ENCODE measurements at places on chromosomes 11 and 22. TPM values are rescaled to one million over a fixed set of nuclear protein-coding genes. Genes with fewer than 3 reads are reported as not detected.

The LAMTOR1 gene
- 112 TPM for total RNA-seq

- no peak for DNase-seq
Observed at GRCh38 chr11:69652999-69653398, 12.0 kb downstream of the CCND1 start.

The CCDC86 gene
- total RNA-seq: 22.9 TPM

DNA sequence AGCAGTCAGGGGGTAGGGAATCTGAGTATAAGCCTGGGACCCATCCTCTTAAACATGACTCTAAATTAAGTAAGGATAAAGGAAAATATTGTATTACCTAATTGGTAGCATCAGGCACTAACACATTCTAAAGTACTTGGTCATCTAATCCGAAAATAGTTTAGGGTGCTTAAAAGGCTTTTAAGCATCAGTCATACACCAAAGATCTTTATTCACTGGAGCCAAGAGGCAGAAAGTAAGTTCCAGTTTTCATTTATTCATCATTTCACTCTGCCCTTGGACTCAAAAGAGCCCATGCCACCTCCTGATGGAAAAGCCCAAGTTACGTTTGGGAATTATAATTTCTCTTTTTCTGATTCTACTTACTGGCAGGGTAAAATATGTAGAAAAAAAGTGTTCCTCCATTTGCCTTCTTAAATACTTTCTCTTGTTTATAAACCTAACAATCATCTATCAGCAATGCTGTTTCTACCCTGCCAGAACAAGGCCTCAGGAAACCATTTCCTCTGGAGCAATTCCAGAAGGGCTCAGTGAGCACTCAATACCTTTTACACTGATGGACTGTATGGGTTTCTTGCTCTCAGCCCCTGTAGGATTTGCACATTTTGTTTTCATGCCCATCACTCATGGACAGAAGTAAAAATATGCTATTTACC lies 120.1 kb upstream of the SLC5A12 start:
- DNase-seq: no peak

- no peak for DNase-seq
Observed at GRCh38 chr11:20080032-20080685, 80.1 kb downstream of the DBX1 start.

The ROBO3 gene
- 15.4 TPM for total RNA-seq

The MAPK8IP2 gene
- total RNA-seq: 2.2 TPM

GRCh38 chr11:74615311-74615710 lies 22.9 kb downstream of the POLD3 start:
- DNase-seq: no peak

DNA sequence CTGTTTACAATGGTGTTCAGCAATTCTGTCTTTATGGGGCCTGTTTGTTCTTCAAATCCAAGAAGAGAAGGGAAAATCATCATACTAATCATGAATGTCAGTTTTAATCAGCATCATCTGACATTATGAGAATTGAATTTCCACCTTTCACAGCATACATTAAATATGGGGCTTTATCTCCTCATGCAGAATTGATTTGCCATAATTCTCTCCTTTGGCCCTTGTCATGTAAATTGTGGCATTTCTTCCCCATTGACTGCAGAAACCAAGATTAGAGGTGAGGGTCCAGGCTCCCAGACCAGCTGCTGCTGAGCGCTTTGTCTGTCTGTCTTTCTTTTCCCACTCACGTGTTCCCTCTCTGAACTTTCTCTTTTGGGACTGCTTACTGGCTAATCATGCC lies 232.1 kb upstream of the NAV2 start:
- no peak for DNase-seq

The OR10A2 gene
- total RNA-seq: not detected

- no peak for DNase-seq
Observed at GRCh38 chr11:28619846-28620540, 511.8 kb downstream of the METTL15 start.

DNA sequence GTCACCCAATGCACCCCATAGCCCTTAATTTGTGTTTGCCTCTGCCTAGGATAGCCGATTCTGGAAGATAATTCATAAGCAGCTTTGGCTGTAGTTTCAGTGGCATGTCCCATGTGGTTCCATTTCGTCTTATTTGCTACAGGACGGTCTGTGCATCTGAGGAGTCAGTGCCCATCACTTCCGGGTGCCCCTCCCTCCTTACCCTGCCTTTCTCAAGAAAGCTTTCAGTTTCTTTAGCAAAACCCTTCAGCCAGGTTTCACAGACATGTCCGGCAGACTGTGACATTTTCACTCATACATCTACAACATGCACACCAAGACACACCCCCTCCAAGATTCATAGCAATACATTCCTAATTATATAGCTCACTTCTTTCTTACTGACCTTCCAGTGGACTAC lies 14.3 kb downstream of the TP53AIP1 start:
- DNase-seq: no peak

DNA sequence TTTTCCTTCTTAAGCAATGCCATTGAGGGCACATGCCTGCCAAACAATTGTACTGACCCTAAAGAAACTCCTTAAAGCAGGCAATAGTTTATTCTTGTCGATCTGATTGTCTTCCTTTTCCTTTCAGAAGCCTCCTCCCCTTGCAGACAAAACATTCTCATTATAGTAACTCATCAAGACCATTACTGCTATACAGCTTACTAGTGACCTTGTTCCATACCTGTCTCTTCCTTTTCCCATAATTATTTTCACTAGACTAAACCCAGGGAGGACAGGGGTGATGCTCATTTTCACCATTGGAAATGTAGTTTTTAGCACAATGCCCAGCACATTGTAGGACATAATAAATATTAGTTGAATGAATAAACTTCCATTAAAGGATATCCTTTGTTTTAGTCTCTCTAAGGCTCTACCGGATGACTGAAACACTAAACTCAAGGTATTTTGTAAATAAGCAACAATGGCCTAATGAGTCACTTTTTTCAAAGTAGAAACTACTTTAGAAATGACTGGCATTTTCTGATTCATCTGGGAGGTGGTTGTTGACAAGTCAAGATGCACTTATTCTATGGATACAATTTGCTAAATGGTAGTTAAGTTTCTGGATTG lies 9.3 kb upstream of the MSANTD4 start:
- no peak for DNase-seq

- DNase-seq: no peak
Observed at GRCh38 chr22:27713461-27713860, 88.1 kb downstream of the MN1 start.

The GAL gene
- total RNA-seq: 1.3 TPM

DNA sequence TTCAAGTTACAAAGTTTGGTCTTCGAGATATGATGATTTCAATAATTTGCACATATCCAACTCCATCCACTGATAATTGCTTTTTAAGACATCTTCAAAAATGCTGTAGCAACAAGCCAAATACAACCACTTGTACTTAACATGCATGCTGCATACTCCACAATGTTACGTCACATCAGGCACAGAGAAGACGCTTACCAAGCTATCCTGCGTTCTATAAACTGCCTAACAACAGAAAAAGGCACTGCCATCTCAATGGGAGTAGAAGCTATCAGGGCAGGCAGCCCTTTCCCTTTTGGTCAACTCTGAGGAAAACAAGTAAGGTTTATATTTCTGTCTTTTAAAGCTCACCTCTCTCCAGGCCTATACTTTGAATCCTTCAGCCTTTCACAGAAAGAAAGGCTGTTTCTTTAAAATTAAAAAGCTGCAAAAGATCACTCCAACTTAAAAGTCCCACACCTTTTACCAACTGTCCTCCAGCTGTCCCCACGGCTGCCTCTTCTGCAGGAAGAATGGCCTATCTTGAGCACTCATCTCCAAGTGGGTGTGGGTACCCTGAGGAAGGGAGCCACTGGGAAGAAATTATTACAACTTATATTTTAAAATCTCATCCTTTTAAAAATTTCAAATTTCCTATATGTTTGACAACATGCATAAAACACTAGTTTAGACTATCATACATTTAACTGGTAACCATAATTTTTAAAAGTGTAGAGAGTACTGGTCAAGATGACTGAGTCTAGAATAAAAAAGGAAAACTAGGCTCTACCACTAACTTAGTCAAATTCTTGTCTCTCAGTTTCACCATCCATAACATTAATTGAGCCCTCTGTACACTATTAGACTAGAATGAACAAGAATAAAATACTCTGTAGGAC lies 14.5 kb downstream of the PHF21A start:
- no peak for DNase-seq

The TECTA gene
- total RNA-seq: 1.3 TPM

- no peak for DNase-seq
Observed at GRCh38 chr11:88779577-88779976, 286.2 kb downstream of the GRM5 start.

DNA sequence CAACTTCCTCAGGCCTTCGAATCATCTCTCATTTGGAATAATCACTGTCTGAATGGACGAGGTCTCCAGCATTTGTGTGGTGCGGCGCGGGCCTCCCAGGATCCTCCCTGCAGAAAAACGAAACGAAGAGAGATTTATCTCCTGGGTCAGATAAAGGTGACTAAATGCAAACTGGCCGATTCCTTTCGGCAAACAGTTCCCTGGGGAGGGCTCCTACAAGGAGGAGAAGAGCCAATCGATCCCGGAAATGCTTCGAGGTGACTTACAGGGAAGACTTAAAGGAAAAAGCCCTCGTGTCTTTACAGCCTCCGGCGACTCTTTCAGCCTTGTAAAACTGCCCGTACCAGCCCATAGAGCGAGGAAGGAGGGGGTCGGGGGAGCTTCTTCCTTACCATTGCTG lies 126.5 kb downstream of the MIAT start:
- DNase-seq: no peak

Measured in breast epithelium (tissue), 4 donors.